Kidney (tissue), 22 donors: ENCODE measurements at places on chromosomes 7 and 10. TPM values are rescaled to one million over a fixed set of nuclear protein-coding genes. Genes with fewer than 3 reads are reported as not detected.

Gene ZNF425
- total RNA-seq, result 2.5 TPM

Gene TMEM213
- 30.2 TPM for total RNA-seq

Gene MCM10
- total RNA-seq, result 0.50 TPM

DNA sequence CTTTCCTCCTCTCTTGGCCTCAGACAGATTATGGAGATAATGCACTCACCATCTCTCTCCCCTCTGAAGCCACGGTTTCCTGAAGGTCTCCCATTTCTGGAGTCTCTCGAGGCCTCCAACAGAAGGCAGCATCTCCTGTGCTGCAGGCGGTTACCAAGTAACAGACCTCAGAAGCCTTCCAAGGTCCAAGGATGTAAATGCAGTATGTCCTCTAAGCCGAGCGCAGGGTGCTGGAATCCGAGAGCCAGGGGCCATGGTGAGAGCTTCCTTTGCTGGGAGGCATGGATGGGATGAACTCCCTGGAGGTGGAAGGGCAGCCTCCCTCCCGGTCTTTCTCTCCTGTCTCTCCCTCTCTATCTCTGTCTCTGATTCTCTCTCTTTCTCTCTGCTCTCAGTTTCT is 79.8 kb downstream of the ADARB2 start:
- no peaks in the 10 kb centered on the region for H3K27me3 ChIP-seq
- no peak overlapping the region for H3K4me3 ChIP-seq
- H3K27ac ChIP-seq, result no peak overlapping the region
- DNase-seq, result no peak

DNA sequence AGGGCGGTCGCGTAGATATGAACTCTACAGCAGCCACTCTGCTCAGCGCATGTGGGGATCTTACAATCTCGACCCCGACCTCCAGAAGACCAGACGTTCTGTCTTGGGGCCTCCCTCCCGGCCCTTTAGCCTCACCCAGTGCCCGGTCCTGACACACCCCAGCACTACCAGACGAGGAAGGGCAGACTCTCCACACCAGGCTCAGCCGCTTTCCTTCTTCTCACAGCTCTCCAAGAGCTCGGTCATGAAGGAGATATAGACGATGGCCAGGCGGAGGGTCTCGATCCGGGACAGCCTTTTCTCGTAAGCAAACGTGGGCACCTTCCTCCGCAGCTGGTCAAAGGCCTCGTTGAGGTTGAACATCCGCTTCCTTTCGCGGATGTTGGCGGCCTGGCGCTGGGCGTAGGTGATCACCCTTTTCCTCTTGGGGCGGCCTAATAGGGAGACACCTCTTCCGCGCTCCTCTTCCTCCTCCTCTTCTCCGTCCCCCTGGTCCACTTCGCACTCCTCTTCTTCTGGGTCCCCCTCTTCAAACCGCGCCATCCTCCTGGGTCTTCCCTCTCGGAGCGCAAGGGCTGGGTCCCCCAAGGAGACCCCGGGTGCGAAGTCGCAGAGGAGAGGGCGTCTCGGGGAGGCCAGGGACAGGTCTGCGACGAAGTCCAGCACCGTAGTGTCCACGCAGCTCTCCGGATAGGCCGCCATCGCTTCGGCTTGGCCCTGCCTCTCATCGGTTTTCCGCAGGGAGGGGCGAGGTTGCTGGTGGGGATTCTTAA is at the start of gene FERD3L:
Gene FERD3L (minus strand): TSS at position 761 of the 773 bp plus-strand sequence. CDS start 59 bp downstream, at position 702.
- H3K4me1 ChIP-seq, result no peaks in the 10 kb centered on the region
- H3K27ac ChIP-seq, result no peak within 1 kb of the TSS
- H3K4me3 ChIP-seq, result no peak within 1 kb of the TSS

DNA sequence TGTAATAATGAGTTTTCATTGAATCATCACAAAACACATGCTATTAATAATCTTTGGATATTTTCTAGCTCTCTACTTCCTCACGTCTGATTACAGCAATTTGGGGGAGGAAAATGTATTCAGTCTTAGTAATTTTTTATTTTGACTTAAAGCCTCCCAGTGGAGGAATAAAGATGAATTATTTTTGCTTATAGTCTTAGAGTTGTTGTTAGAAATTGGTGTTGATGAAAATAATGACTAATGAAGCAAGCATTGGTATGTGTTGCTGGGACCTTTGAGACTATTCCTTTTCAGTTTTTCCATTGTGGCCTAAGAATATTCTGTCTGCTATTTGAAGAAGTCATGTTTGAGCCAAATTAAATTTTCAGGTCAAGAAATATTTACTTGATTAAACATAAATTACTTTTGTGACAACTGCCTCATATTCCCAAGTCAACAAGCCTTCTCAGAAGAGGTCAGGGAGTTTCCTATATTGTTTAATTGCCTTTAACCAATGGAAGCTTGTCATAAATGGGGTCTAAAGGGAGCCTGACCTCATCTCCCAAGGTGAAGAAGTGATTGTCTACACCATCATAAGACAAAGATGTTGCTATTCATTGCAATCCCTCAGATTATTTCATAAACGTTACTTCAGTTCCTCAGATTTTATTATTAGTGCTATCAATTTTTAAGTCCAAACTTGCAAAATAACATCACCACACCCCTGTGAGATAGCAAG is 90.0 kb downstream of the ST7 start:
- H3K36me3 ChIP-seq, result no peaks in the 10 kb centered on the region
- no peaks in the 10 kb centered on the region for H3K27me3 ChIP-seq
- H3K4me1 ChIP-seq, result no peaks in the 10 kb centered on the region
- H3K27ac ChIP-seq, result no peak overlapping the region
- no peak for DNase-seq

- H3K27ac ChIP-seq, result no peak overlapping the region
- H3K36me3 ChIP-seq, result no peaks in the 10 kb centered on the region
- no peak for DNase-seq
- H3K27me3 ChIP-seq, result no peaks in the 10 kb centered on the region
- H3K4me3 ChIP-seq, result no peak overlapping the region
Measured at GRCh38 chr7:24733414-24734060, 23.7 kb downstream of the GSDME start.

DNA sequence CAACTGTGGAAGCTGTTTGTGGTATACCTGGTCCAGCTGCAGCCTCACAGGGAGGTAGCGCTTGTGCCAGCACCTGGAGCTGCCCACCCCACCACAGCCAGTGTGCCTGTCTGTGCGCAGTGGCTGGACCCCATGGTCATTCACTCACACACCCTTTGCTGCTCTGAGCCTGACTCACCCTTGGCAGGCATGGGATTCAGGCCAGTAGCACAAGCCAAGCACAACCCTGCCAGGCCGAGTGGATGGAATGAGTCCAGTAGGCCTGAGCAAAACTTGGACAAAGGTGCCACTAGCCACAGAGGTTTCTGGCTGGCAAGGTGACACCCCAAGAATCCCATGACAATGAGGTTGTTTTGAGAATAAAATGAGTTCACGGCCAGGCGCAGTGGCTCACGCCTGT is 19.0 kb downstream of the RBM48 start:
- H3K4me1 ChIP-seq, result no peaks in the 10 kb centered on the region
- H3K27ac ChIP-seq, result no peak overlapping the region
- no peaks in the 10 kb centered on the region for H3K36me3 ChIP-seq

DNA sequence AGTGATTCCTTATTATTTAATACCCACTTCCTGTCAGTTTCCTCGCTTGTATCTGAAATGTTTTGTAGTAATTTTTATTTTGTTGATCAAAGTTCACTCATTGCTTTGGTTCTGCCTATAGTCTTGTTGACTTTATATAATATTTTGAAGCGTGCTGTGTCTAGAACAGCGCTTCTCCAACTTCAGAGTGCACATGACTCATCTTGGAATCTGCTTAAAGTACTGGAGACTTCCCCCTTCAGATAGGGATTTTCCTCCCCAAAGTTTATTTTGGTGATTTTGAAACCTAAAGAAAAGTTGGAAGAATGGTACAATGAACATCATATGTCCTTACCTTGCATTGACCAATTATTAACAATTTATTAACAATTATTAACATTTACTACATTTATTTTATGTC is 5.8 kb downstream of the COMTD1 start:
- H3K4me3 ChIP-seq, result no peak overlapping the region
- peaks cover 25% of the 10 kb centered on the region for H3K36me3 ChIP-seq
- DNase-seq, result no peak
- no peak overlapping the region for H3K27ac ChIP-seq
- H3K27me3 ChIP-seq, result no peaks in the 10 kb centered on the region
